ENCODE measurements at places on chromosomes 1 and 21.
A peak's percentile ranks its signal among the peaks of the same experiment; 100 is the strongest.

DNA sequence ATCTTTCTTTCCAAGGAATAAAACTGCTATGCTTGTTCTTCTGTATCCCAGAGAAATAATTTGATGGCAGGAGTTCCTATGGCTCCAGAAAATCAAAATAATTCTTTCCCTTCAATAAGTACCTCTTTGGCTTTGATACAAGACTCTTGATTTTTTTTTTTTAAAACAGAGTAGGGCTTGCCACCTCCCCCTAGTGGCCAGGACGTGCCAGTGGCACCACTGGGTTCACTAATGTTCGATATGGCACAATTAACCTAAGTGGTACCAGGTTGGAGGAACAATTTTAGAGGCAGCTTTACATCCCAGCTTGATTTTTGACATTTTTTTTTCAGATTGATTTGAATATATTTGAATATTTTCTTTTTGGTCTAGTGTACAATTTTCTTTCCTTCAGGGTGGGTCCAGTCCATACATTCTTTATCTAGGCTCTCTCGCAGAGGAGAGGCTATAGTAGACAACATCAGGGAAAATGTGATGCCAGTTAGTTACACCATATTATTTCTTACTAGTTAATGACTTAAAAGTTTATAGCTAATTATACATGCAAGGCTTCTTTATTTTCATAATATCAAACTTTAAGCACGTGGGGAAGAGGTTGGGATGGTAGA, 330.9 kb downstream of the S1PR1 start:
- peak; percentile 13 for DNase-seq

GRCh38 chr1:161084597-161084988, 4.8 kb downstream of the NECTIN4 start:
- no peak for DNase-seq

GRCh38 chr21:17819877-17820229, 697 bp upstream of the C21orf91 start:
- DNase-seq = no peak

DNA sequence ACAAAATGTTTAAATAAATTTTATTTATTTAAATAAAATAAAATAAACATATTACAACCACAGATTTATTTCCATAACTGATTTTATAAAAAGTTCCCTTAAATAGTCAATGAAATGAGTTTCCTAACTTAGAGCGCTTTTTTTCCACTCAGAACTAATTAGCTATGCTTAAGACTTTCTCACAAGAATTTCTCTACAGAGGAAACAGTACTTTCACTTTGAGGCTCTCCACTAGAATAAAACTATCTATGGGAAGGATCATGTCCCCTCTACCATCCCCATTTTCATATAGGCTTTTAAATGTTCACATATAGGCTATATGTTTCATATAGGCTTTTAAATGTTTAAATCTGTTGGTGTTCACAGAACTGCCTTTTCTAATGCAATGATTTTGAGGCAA, 40.0 kb upstream of the DPH5 start:
- DNase-seq = no peak

GRCh38 chr1:185337246-185337645, 20.2 kb upstream of the IVNS1ABP start:
- DNase-seq = no peak

DNA sequence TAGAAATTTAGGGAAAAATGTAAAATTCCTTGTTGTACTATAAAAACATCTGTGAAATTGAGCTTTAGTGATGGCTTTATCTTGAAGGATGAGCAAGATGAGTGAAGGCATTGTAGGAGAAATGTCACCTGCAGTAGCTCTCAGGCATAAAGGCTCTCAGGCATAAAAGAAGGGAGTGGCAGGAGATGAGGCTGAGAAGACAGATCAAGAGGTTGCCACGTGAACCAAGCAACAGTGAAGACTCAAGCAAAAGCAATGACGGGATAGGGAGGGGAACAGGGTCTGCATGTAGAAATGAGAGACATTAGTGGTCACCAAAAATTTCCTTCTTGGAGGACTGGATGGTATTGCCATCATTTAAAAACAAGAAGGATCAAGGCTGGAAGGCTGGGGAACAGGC, 98.8 kb downstream of the ST3GAL3 start:
- DNase-seq = no peak

DNA sequence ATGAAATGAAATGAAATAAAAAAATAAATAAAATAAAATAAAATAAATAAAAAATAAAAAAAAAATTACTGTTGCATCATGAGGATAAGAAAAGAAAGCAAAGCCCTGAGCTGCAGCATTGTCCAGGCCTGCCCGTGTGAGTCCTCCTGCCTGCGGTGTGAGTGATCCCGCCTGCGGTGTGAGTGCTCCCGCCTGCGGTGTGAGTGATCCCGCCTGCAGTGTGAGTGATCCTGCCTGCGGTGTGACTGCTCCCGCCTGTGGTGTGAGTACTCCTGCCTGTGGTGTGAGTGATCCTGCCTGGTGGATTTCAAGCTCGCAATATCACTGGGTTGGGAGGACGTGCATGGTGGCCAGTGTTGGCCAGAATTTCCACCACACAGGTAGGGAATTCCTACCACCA, 22.4 kb upstream of the PTTG1IP start:
- DNase-seq = no peak

- no peak for DNase-seq
Measured at GRCh38 chr21:41712730-41713129, 54.1 kb downstream of the RIPK4 start.

Data from bone marrow (tissue), 2 donors.